ENCODE measurements at places on chromosomes 3 and 15. TPM values are rescaled to one million over a fixed set of nuclear protein-coding genes. Genes with fewer than 3 reads are reported as not detected.

TTLL13 gene
- not detected for total RNA-seq

CHAC1 gene
- total RNA-seq = 79.5 TPM

GJD2 gene
- not detected for total RNA-seq

SUSD5 gene
- 6.2 TPM for total RNA-seq

RBP2 gene
- total RNA-seq = not detected

MED12L gene
- 0.17 TPM for total RNA-seq

CA12 gene
- 18.7 TPM for total RNA-seq

APBA2 gene
- 27.9 TPM for total RNA-seq
